Stimulated activated CD4-positive, alpha-beta T cell treated with anti-CD3 and anti-CD28 coated beads, Interleukin-1b, Interleukin-23, amount 100 ng/mL, for 4 hours (primary cell): ENCODE measurements at places on chromosomes 5 and 9.

- no peak for DNase-seq
Observed at GRCh38 chr5:88551724-88552345, 283.2 kb upstream of the TMEM161B start.

DNA sequence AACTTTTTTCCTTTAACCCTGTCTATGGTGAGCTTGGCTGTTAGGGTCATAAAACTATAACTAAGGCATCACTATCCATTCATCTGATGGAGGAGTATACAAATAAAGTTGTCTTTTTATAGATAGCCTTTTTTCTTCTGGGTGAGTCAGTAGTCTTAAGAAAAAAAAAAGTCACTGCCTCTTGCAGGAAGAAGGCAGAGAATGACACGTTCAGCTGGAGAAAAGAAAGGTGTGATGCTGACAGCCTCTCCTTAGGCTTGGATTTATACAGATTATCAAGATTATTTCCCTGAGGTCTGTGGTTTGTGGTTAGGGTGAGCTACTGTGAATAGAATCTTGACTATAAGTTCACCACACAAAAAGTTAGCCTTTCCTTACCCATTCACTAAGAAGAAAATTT lies 23.0 kb downstream of the EPB41L4B start:
- no peak for DNase-seq

DNA sequence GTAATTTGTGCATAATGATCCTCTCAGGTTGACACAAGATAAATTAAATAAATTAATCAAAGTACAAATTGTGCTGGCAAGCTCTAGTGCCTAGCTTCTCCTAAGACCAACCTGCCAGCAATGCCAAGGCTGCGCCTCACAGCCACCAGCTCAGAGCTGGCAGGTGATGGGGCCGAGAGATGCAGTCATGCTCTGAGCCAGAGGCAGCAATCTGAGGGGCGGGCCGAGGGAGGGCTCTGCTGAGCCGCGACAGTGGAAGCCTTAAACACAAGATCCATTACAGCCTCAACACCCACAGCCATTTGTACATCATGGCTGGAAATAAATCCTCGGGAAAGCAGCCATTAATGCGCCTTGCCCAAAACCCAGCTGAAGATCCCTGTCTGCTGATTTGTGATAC lies 20.3 kb downstream of the MED27 start:
- DNase-seq: no peak

DNA sequence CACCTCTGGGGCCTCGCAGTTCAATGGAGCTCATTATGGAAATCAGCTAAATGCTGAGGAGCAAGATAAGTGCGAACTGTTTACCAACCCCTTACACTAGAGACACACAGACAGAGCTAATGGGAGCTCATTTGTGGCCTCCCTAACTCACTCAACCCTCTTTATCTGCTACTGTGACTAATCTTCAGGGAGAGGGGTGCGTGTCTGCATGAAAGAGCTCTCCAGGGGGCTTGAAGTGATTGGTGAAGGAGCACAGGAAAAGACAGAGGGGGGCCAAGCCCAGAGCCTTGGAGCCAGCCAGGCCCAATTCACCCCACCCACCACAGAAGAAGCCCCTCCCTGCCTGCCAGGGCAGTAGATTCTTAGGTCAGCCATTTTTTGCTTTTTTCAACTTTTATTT lies 466.8 kb upstream of the BRINP1 start:
- no peak for DNase-seq

GRCh38 chr9:113511047-113511521 lies 47.6 kb downstream of the RGS3 start:
- DNase-seq: no peak
